ENCODE measurements at places on chromosomes 5 and 9. TPM values are rescaled to one million over a fixed set of nuclear protein-coding genes. Genes with fewer than 3 reads are reported as not detected.

The ACSL6 gene
- under 0.01 TPM for total RNA-seq

The LCN15 gene
- not detected for total RNA-seq

The PRRT1B gene
- total RNA-seq = not detected

The FBP1 gene
- not detected for total RNA-seq

The SOWAHA gene
- under 0.01 TPM for total RNA-seq

The PDGFRB gene
- 71.1 TPM for total RNA-seq
